ENCODE measurements at places on chromosomes 3 and 15. TPM values are rescaled to one million over a fixed set of nuclear protein-coding genes. Genes with fewer than 3 reads are reported as not detected.

Gene LMAN1L
- total RNA-seq: not detected

Gene TGM5
- not detected for total RNA-seq

DNA sequence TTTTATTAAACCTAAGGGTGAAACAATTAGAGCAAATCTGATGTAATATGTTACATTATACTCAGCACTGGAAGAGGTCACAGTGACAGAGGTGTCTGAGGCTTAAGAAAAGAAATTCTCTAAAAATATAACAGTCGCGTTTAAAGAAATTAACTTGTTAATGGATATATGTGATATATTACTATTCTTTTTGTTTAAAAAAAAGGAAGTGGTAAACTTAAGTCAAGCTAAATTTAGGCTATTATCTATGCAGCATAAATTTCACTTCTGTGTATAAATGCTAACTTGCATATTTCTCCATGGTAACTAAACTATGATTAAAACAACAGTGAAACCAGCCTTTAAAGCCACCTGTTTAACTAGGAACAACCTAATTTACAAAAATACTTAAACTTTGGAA, 191.3 kb downstream of the FOXP1 start:
- no peak for DNase-seq

DNA sequence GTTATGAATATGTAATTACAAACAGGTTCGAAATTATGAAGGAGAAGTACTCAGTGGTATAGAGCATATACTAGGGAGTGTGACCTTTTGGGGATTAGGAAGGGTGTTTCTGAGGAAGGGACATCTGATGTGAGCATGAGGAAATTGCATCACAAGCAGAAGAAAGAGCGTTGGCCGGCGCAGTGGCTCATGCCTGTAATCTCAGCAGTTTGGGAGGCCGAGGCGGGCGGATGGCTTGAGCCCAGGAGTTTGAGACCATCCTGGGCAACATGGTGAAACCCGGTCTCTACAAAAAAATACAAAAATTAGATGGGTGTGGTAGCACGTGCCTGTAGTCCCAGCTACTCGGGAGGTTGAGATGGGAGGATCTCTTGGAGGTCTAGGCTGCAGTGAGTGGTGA, 6.9 kb downstream of the CMTM7 start:
- no peak for DNase-seq

- no peak for DNase-seq
Measured at GRCh38 chr15:81339321-81339720, 15.4 kb upstream of the STARD5 start.

DNA sequence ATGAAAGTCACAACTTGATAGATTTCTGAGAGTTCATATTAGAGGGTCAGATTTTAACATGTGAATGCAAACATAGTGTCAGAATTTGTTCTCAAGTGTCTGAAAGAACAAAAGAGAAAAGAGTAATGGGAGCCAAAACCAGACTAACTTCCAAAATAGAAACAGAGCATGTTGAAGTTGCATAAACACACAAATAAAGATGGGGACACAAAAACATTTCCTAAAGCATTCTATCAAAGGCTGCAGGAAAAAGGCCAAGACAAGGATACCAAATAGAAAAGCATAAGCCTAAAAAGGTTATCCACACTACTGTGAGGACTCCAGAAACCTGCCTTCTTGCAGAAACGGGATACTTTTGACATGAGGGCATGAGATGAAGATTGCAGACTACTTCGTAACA, 2.8 kb downstream of the FHIT start:
- DNase-seq: no peak

DNA sequence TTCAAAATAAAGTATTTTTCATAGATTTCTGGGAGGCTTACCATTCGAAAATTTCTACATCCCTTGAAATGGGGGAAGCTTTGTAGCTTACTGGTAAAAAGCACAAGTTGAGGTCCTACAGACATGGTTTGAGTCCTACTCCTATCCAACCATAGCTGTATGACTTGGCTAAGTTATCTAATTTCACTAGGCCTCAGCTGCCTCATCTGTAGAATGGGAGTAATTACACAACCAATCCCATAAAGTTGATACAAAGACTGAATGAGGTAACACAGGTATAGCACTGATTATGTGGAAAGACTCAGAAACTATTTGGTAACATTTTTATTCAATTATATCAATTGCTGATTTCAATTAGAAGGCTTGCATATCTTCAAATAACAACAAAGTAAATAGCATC, 157.4 kb downstream of the PLD1 start:
- no peak for DNase-seq

DNA sequence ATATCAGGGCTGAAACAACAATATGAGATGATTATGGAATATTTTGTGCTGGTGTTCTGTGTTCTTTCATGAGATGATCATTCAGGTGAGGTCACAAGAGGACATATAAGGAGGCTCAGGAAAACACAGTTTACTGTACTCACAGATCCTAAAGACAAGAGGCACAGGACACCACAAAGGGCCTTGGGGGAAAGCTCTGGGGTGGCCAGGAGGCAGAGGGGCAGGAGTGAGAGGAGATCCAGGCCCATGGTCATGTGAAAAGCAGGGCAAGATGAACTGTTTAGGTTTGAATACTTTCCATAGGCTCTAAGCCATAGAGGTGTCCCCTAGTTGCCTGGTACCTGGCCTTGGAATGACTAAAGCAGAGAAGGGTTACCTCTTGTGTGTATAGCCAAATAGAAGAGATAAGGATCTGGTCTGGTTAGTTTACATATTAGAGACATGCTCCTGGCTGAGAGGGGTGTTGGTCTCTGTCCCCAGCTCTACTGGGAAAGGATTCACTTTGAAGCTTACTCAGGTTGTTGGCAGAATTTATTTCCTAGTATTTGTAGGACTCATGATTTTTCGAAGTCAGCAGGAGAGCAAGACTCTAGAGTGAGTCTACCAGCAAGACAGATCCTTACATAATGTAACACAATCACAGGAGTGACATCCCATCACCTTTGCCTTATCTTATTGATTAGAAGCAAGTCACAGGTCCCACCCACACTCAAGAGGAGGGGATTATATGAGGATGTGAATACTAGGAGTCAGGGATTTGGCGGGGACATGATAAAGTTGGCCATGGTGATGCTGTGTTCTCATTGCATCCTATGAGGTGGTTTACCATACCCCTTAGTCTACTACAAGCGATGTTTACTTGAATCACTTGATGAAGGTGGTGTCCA, 11.3 kb upstream of the TM4SF1 start:
- no peak for DNase-seq
